ENCODE measurements at places on chromosomes 7 and 10. TPM values are rescaled to one million over a fixed set of nuclear protein-coding genes. Genes with fewer than 3 reads are reported as not detected.

GRCh38 chr10:132644527-132645246 lies 107.1 kb downstream of the INPP5A start:
- no peak for DNase-seq

GRCh38 chr10:95698415-95698814 lies 4.7 kb upstream of the TCTN3 start:
- DNase-seq: no peak

DIP2C gene
- polyA plus RNA-seq: 1.3 TPM

DNA sequence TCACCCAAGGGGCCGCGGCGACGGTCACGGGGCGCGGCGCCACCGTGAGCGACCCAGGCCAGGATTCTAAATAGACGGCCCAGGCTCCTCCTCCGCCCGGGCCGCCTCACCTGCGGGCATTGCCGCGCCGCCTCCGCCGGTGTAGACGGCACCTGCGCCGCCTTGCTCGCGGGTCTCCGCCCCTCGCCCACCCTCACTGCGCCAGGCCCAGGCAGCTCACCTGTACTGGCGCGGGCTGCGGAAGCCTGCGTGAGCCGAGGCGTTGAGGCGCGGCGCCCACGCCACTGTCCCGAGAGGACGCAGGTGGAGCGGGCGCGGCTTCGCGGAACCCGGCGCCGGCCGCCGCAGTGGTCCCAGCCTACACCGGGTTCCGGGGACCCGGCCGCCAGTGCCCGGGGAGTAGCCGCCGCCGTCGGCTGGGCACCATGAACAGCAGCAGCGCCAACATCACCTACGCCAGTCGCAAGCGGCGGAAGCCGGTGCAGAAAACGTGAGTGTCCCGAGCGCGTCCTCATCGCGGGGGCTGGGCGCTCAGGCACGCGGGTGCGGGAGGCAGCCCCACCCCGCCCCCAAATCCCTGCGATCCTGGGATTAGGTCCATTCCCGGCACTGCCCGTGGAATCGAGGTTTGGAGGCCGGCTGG lies 509 bp downstream of the AHR start:
- no peak for DNase-seq

- no peak for DNase-seq
Observed at GRCh38 chr10:110147961-110148360, 59.4 kb upstream of the MXI1 start.

DNA sequence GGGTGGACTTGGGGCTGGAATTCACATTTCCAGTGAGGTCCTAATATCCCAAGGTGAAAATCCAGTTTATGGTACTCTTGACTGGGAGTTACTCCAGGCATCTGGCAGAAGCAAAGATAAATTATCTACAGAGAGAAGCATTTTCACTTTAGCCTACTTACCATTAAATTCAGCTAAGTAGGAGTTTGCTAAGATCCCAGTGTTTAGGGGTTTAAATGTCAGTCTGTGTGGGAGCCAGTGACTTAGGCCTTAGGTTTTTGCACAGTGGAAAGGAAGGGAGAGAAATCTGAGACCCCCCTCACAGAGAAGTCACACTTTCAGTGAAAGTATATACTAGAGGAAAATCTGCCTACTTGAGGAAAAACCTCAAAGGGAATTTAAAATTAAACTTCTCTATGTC lies 134.2 kb downstream of the IQUB start:
- DNase-seq: no peak

GRCh38 chr7:37365405-37365804 lies 83.3 kb downstream of the ELMO1 start:
- no peak for DNase-seq

DNA sequence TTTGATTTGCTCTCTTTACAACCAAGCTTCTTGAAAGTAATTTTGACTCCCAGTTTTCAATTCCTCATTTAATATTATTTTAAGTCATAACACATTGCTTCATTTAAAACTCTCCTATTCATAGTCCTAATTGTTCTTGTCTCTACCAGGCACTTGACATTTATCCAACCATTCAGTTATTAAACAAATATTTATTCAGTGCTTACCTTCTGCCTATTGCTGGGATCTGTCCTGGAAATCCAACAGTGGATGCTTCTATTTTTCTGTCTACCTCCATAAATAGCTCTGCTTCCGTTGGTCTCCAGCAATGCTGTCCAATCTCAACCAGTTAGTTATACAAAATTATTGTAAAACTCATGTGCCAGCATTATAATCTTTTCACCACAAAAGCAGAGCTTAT lies 615.1 kb downstream of the ZWINT start:
- DNase-seq: no peak

DNA sequence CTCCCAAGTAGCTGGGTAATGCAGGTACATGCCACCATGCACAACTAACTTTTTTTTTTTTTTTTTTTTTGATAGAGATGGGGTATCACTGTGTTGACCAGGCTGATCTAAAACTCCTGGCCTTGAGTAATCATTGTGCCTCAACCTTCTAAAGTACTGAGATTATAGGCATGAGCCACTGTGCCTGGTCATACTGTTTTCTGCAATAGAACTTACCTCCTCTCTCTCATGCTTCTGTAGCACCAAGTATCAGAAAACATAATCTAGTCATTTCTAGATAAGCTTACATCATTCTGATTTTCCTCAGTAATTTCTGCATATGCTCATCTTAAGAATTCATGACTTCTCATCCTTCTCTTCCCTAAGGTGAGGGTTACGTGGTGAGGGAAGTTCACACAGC lies 210.0 kb downstream of the IMMP2L start:
- DNase-seq: no peak

GRCh38 chr7:142813226-142813625 lies 41.6 kb upstream of the EPHB6 start:
- no peak for DNase-seq

DNA sequence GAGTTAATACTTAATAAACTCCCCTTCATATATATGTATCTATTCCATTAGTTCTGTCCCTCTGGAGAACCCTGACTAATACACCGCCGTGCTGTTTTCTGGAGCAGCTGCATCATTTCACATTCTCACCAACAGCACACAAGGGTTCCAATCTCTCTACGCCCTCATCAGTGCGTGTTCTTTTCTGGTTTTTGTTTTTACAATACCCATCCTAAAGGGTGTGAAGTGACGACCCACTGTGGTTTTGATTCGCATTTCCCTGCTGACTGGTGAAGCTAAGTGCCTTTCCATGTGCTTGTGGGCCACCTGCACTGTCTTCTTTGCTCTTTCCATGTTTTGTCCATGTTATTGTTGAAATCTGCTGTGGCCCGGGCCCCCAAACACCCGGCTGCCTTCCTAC lies 11.0 kb upstream of the INSIG1 start:
- no peak for DNase-seq

DNA sequence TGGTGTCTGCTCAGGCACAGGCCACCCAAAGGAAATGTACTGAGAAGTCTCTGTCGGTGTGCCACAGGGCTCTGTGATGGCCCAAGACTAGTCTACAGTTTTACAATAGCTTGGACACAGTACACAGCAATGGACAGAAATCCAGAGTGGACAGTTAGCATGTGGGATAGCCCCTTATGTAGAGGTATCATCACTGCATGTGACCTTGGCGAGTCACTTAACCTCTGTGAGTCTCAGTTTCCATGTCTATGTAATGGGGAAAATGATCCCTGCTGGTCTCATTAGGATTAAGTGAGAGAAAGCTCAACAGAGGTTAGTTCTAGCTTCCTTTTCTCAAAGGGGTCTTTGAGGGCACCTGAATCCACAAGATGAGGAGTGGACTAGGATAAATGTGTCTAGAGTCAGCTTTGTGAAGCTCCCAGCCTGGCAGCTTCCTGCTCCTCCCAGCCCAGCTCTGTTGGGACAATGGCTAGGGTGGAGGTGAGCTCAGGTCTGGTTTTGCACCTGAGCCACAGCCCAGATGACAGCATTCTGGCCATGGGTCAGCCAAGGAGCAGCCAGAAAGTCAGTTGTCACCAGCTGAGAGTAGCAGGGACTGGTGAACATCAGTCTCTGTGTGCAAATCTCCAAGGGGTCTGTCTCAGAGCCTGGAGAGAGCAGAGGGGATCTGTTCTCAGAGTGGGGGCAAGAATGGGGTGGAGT lies 17.9 kb downstream of the CRHR2 start:
- no peak for DNase-seq

DNA sequence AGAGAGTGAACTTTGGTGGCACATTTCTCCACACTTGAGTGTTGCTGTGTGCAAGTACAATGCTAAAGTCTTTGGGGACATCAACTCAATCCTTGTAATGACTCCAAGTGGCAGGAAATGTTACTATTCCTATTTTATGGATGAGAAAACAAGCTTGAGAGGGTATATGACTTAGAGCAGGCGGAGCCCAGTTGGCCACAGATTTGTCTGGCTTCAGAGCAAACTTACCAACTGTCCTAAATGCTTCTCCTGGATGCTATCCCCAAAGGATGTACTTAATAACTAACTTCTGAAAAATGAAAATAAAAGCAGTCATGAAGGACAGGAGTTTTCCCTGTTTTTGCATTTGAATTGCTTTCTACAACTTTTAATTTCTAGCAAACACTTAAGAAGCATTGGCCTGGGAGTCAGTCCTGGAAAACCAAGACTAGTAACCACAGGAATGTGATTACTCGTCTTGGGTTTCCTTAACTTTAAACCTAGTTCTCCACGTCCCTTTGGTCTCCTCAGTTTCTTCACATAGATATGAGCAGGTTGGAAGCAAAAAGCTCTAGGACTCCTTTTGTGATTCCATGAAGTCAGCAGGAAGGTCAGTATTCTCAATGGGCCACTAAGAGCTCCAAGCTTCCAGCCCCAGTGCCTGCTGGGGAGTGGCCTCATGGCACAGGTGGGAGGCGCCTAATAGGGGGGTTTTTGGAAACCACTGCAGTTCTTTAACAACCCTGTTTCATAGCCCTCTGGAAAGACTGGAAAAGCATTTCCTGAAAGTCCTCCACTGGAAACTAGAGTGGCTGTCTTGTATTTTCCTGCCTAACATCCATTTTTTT lies 140.8 kb downstream of the GLCCI1 start:
- no peak for DNase-seq

CALML5 gene
- polyA plus RNA-seq: not detected

DNA sequence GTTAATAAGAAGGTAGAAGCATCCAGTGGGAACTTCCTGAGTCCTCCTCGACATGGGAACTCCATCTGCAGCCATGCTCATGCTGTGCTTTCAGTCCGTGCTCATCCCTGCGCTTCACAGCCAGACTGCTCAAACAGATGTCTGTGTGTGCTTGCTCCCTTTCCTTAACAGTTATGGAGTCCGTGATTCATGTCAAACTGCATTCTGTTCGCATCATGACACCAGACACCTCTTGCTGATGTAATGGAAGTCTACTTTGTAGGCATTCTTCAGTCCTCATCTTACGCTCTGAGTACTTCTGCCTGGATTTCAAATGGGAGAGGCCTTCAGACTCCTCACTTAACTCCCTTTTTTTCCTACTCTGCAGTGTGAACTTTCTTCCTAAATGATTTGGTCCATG lies 304.9 kb downstream of the SUGCT start:
- no peak for DNase-seq

- DNase-seq: no peak
Observed at GRCh38 chr7:95811846-95812445, 39.6 kb downstream of the DYNC1I1 start.

GRCh38 chr10:3720228-3721019 lies 64.6 kb downstream of the KLF6 start:
- DNase-seq: peak; percentile 24

DNA sequence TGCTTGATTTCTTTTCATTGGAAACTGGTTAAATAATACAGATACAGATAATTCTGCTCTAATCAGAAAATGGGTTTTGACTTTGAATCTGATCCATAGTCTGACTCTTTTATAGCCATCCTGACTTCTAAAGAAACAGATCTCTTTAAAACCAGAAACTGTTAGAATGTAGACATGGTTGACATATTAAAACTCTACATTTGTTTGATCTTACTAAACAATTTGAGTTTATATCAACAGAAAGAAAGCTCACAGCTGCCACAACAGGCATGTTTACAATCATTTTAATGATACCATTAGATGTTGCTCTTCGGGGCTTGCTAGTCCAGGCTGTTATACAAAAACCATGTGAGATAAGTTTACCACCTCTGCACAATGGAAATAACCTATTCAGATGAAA lies 193.0 kb upstream of the SEMA3A start:
- no peak for DNase-seq

GRCh38 chr10:52446391-52446790 lies 132.3 kb downstream of the DKK1 start:
- DNase-seq: no peak

HGF gene
- polyA plus RNA-seq: 0.25 TPM

DNA sequence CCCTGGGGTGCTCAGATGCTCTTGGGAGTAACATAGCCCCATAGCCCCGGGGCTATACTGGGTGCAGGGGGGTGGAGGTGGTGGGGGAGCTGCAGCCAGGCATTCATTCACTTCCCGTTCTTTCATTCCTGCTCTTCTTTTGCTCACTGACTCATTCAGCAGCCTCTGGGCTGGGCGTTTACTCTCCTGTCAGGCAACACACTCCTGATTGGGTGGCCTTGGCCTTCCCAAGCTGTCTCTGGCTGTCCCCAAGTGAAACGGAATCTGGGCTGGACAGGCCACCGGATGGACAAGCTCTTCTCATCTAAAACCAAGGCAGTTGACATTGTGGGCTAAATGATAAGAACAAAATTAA lies 34.6 kb downstream of the CHST3 start:
- DNase-seq: no peak

- DNase-seq: no peak
Observed at GRCh38 chr7:21131897-21132296, 296.0 kb upstream of the SP4 start.

EGFR gene
- not detected for polyA plus RNA-seq

DNA sequence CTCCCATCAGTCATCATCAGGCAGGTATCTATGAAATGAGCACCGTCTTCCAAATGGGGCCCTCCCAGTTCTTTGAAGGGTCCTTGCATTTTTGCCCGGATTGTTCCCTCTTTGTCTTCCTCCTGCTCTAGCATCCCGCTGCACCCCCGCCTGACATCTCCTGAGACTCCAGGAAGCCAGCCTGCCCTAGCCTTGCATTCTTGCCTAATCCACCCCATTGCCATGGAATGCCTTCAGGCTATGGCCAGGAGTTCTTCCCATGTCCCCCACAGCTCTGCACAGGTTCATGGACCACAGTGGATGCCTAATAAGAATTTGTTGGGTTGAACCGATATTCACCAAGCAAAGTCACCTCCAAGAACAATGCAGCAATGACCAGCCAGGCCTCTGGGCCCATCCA lies 62.1 kb downstream of the ZMIZ1 start:
- no peak for DNase-seq

MYL10 gene
- polyA plus RNA-seq: not detected

- DNase-seq: peak; percentile 84
Observed at GRCh38 chr10:95783741-95784140, 27.8 kb downstream of the ENTPD1 start.

- no peak for DNase-seq
Observed at GRCh38 chr7:473870-474604, 45.6 kb downstream of the PDGFA start.
